ENCODE measurements at places on chromosomes 12 and 14. TPM values are rescaled to one million over a fixed set of nuclear protein-coding genes. Genes with fewer than 3 reads are reported as not detected.

- DNase-seq, result no peak
Measured at GRCh38 chr12:2284321-2284813, 231.6 kb downstream of the CACNA1C start.

DNA sequence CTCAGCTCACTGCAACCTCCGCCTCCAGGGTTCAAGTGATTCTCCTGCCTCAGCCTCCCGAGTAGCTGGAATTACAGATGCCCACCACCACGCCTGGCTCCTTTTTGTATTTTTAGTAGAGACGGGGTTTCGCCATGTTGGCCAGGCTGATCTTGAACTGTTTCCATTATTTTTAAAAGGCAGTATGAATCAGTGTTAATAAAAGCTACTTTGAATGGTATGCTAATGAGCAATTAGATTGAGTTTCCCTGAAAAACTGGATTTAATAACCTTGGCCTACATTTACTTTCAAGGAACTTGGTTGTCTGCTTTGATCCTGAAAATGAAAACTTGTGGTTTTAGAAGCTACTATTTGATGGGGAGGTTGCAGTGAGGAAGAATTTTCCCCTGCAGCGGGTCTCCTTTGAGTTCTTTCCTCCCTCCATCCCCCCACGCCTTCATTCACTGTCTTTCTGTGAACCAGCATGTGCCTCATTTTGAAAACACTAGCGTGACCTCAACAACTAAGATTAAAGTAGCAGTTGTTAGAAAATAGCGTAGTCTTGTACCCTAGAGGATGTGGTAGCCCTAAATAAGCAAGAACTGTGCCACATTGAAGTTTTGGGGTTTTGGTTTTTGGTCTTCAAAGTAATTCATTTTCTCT lies 17.8 kb upstream of the RPS6KA5 start:
- DNase-seq, result no peak

DNA sequence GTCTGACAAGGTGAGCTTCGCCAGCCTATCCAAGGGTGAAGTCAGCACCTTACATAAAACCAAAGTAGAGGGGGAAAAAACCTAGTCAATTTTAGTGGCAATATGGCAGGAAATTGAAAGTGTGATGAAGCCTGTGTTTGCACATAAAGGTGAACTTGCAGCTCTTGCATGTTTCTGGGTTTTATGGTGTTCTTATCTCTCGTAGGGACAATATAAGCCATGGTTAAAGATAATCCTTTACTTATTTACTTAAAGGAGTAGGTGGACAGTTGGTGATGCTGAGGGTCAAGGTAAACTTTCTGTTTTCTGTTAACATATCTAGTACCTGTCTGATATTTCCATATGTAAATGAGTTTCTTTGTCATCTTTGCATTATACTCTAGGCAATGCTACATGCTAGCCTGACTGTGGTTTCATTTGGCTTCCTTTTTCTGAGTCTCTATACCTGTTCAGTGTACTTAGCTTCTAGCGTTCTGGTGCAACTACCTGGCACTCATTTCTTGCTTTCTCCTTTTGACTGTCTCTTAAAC lies 32.8 kb downstream of the CCDC91 start:
- no peak for DNase-seq

DNA sequence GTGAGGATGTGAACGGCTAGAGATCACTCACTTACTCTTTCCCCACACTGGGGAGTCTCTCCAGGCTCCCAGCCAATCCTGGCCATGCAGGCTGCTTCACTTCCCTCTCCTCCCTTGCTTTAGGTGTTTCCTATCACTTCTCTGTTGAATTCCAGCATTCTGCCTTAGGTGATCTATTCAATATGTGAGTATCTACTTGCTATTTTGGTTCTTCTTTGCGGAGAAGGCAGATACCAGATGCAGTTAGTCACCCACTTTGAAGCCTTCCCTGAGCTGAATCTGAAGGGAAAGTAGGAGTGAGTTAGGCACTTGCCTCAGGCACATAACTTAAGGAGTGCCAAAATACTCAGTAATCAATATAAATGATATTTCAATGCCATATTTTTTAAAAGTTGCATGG lies 36.0 kb upstream of the FAR2 start:
- no peak for DNase-seq

GRCh38 chr12:34304001-34304400 lies 281.7 kb downstream of the ALG10 start:
- DNase-seq, result no peak

DNA sequence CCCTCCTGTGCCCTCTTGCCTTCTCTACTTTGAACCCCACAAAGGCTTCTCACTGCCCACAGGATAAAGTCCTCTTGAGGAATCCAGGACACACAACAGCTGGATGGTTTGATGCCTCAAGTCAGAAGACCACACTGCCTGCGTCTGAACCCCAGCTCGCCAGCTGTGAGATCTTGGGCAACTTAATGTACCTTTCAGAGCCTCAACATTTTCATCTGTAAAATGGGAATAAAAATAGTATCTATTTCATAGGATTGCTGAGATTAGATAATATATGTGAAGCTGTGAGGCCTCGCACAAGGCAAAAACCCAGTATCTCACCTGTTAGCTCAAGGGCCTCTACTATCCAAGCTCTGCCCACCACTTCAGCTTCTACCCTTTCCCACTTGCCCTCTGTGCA lies 2.3 kb downstream of the CINP start:
- DNase-seq, result no peak

DNA sequence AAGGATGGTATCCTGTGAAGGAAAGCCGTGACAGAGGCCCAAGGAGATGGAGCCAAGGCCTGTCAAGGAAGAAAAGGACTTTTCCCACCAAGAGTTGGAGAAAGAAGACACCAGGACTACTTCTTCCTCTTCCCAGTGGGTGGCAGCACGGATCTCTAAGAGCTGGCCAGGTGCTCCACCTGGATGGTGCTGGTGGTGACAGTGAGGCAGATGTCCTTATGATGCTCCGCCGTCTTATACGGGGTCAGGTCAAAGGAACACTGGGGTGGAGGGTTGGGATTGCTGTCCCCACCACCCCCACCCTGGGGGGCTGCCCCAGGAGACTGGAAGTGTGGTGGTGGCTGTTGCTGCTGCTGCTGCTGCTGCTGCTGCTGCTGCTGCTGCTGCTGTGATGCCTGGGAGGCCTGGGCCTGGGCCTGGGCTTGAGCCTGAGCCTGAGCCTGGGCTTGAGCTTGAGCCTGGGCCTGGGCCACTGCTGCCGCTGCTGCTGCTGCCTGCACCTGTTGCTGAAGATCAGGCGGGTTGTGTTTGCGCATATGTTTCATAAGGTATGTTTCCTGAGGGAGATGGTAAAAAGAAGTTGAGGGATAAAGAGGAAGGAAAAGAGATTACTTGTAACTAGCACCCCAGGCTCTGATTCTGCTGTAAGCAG lies 4.8 kb upstream of the ING4 start:
- no peak for DNase-seq

- DNase-seq, result no peak
Measured at GRCh38 chr14:99203801-99204200, 68.2 kb downstream of the BCL11B start.

GRCh38 chr14:61264010-61264571 lies 17.0 kb downstream of the TMEM30B start:
- no peak for DNase-seq

DNA sequence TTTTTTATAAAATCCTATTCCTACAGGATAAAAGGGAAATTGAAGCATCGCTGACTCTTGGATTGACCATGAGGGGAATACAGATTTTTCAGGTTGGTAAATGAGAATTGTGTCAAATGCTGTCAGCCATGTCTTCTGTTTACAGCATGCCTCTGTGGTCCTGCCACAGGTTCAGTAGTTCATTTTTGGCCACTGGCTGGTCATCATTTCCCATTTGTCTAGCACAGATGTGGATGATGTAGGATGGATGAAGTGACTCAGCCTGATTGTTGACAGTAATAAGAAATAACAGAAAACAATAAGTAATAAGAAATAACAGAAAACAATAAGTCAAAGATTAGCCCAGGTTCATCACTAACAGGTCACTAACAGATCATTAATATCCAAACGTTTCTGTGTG lies 59.8 kb downstream of the FRMD6 start:
- DNase-seq, result no peak

Gene C12orf54
- polyA plus RNA-seq, result not detected

Gene KRT79
- polyA plus RNA-seq, result 0.05 TPM

All from psoas muscle (tissue), 8 donors.